ENCODE measurements at places on chromosomes 4 and X. TPM values are rescaled to one million over a fixed set of nuclear protein-coding genes. Genes with fewer than 3 reads are reported as not detected.

Gene RIPPLY1
- total RNA-seq: not detected

Gene CXCL8
- total RNA-seq: 4.2 TPM

Gene KCTD8
- not detected for total RNA-seq

Gene CFAP47
- total RNA-seq: 1.6 TPM

Gene APLN
- total RNA-seq: 0.49 TPM
